ENCODE measurements at places on chromosomes 7 and 10.

- no peak for DNase-seq
Observed at GRCh38 chr7:105512415-105512814, 9.7 kb downstream of the PUS7 start.

DNA sequence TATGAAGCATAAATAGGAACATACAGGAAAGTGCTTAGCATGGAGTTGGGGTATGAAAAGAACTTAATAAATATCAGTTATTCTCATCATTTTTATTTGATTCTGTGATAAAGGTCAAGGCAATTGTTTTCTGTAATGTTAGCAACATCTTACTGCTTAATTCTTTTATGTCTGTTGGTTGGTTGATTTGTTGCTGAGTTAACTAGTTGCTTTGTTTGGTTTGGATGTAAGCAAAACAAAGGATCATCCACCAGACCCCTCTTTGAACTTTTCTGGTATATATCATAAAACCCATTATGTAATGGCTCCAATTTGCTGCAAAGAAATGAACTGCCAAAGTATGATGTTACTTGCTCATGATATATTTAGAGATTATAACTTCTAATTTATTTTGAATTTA is 44.5 kb downstream of the CH25H start:
- no peak for DNase-seq

GRCh38 chr10:13803566-13804554 is 217.1 kb downstream of the PRPF18 start:
- DNase-seq, result peak; percentile 72

GRCh38 chr7:2813350-2814185 is 30.5 kb downstream of the GNA12 start:
- DNase-seq, result no peak

DNA sequence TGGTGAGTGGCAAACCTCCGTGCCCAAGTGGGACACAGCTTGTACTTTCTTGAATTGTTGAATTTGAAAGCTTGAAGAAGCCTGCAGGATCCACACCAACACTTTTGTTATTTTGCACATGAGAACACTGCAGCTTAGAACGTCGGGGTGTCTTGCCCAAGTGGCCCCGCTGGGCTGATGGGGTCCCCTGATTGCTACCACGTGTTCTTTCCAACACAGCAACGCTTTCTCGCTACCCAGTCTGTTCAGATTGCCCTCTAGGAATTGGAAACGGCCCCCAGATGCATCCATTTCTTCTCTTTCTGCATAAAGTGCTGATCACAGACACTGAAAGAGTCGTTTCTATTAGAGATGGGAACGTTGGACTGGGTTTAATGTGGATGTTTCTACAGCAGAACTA is 268.5 kb downstream of the ADARB2 start:
- DNase-seq, result no peak

- no peak for DNase-seq
Observed at GRCh38 chr10:126955934-126956711, 50.9 kb downstream of the DOCK1 start.

DNA sequence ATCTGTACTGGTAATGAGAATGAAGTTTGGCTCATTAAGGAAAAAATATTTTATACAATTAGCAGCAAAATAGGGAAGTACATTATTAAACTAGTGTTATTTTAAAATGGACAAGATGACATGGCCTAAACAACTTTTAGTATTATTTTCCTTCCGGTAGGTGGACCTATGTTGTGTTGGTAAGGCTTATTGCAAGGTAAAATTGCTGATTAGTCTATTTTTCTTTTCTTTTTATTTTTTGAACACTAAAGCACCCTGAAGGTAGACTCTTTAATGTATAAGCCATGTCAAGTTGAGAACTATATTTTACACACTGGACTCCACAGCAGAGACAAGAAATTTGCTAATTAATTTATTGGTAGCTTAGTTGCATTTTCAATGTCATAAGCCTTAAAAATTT is 239.5 kb upstream of the POT1 start:
- no peak for DNase-seq

- no peak for DNase-seq
Observed at GRCh38 chr7:142808461-142808801, 37.7 kb downstream of the PRSS2 start.

DNA sequence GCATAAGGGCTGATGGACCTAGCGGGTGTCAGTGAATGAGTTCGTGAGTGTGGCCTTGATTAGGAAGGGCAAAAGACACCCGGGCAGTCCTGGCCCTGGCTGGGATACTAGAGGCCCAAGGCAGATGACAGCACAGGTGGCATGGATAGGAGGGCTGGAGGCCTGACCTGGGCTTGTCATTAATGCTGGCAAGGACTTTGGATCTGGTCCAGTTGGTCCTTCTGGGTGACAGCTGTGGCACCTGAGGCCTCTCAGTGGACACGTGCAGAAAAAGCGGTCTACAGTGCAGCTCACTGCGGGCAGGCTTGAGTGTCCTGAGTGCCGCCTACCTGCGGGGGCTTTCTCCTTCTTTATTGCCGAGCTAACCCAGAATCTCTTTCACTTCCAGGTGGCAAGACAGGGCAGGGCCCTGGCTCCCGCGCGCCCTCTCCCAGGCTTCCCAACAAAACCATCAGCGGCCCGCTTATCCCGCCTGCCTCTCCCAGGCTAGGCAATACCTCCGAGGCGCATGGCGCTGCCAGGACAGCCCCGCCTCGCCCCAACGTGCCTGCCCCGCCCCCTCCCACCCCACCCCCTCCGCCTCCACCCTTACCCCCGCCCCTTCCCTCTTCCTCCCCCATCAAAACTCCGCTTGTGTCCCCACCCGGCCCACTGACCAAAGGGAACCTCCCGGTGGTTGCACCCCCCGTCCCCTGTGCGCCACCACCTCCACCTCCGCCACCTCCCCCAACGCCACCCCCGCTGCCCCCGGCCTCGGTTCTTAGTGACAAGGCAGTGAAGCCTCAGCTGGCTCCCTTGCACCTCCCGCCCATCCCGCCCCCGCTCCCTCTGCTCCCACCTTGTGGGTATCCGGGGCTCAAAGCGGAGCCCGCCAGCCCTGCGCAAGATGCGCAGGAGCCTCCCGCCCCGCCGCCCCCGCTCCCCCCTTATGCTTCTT is 77.4 kb downstream of the WIPF3 start:
- DNase-seq, result no peak

GRCh38 chr10:112775381-112775780 is 174.7 kb upstream of the TCF7L2 start:
- DNase-seq, result no peak

- no peak for DNase-seq
Observed at GRCh38 chr7:101559586-101559985, 69.5 kb downstream of the MYL10 start.

- DNase-seq, result no peak
Observed at GRCh38 chr7:9939176-9939575, 1034.5 kb upstream of the PHF14 start.

DNA sequence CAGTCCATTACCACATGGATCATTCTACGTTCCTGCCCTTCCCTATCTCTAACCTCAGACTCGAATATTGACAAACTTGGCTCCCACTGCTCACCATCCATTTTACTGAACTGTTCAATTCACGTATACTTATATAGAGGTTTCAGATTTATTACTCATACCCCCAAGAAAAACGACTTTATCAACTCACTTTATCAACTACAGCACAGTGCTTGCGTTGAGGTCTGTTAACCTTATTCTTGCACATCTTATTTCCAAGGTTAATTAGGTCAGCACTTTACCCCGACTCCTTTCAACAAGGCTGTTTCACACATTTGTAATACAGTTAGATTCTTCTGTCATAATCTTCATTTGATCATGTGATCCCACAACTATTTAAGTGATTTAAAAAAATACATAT is 162.3 kb upstream of the AHR start:
- DNase-seq, result no peak

- DNase-seq, result no peak
Observed at GRCh38 chr7:20013536-20013935, 203.6 kb downstream of the MACC1 start.

DNA sequence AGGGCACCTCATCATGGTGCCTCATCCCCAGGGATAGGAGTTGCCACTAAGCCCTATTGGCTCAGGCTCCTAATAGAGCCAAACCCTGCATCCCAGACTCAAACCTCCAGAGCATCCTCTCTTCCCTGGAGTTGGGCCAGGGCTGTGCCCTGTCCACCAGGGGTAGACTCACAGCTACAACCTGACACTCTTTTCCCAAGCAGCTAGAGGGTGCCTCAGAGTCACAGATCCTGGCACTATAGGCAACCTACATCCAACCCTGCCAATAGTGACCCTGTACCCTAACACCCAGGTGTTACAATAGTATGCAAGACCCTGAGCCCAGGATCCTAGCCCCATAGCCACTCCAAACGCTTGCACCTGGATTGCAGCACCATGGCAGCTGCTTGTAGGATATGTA is 64.0 kb upstream of the PLA2G12B start:
- DNase-seq, result no peak

DNA sequence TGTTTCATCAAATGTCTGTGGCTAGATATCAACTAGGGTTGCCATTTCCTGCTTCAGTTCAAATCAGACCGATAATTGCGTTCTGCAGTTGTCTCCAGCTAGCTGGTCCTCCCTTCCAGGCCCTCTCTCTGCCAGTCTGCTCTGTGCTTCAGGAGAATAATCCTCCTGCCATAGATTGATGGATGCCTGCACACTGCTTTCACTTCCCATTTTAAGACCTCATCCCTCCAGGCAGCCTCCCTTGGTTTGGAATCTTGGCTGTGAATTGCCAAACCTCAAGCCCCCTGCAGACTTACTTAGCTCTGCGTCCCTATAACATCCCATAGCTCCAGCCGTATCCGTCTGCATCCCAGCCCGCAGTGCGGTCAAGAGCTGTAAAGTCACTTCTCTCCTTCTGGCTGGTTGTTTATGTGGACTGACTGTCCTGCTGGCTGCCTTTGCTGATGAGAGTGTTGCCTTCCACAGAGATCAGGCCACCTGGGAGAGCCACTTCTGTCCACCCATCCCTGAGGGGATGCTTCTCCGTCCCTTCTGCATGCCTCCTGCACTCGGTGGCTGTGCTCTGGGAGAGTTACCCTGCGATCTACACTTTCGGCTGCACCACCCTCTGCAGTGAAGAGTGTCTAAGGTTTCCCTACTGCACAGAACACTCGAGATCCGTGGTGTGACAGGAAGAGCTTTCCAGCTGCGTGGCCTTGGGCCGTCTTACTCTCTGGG is 22.4 kb upstream of the KLF6 start:
- DNase-seq, result no peak

DNA sequence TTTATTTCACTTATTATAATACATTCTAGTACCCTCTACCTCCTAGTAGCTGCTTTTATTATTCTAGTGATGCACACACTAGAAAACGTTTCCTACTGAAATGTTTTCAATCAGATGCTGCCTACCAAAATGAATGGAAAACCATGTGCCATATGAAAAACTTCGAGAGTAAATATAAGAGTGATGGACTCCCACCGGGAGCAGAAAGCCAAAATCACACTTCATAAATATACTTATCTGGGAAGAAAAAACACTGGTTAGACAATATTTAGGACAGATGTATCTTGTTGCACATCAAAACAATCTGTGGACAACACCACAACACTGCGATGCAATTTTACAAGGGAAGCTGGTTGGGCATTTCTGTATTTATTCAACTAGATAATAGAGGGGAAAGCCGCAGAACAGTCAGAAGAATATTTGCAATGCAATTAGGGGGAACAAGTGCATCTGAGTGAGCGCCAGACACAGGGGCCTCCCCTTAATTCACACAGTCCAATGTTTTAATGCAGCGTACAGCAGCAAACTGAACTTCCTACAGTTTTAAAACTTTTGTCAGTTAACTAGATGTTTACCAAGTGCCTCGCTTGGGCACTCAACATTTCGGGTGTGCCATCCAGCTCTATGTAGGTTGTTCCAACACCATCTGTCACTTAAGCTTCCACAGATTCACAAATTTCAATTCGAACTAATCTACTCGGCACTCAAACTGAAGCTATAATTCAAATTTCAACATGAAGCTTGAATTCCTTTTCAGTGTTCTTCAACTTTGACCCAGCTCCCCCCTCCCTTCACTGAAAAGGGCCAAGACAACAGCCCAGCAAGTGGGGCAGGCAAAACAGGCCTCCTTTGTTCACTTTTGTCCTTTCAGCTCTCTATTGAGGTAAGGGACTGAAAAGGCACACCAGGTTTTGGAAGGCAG is 7.4 kb downstream of the NRCAM start:
- peak; percentile 74 for DNase-seq

DNA sequence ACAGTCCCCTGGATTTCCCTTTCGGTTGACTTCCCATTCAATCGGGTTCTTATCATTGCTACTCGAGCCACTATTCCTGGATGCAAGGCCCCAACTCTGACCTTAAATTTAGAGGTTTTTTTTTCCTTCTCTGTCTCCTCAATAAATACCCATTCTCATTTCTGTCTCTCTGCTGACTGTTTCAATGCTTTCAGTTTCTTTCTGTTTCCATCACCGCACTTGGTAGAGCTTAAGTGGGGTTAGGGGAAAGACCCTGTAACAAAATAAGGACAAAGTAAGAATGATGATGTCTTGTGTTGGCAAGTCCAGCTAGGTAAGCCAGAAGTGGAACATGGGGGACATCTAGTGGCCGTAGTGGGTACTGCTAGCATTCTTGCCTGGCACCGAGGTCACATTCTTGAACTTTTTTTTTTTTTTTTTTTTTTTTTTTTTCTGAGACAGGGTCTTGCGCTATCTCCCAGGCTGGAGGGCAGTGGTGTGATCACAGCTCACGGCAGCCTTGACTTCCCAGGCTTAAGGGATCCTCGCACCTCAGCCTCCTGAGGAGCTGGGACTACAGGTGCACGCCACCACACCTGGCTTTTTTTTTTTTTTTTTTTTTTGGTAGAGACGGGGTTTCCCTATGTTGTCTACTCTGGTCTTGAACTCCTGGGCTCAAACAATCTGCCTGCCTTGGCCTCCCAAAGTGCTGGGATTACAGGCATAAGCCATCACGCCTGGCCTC is 40.3 kb downstream of the ZC3HC1 start:
- peak; percentile 78 for DNase-seq

DNA sequence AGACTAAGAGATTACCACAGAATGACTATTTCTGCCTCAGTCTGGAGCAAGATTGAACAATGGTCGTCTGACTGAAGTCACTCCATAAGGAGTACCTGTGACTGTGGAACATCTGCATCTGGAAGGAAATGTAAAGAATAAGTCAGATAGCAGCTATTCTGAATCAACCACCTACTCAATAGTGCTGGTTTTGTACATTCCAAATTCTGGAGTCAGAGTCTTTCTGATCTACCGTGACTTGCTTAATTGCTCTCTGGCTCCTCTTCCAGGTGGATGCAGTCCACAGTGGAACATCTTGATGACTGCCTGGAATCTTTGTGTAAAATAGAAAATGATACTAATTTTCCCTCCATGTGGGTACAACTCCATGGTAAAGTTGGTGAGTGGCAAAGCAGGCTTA is 156.3 kb upstream of the SEMA3C start:
- DNase-seq, result no peak

DNA sequence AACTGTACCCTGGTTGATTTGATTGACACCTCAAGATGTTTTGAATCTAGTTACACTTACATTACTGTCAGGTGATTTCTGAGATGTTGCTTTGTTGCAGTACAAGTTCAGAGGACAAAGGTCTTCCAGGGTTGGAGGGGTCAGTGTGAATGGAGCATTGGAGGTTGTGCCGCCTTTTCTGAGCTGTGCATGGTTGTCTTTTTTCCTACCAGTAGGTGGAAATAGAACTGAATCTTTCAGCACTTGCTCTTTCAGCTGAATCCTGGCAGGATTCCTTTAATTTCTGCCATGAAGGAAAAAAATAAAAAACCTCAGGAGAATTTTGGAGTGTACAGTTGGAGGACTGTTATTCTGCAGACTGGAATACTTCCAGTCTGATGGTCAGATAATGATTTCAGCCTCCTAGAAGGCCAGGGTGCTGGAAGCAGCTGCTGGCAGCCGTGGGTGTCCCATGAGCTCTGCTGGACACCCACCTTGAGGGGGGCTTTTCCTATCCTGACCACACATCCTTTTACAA is 82.7 kb downstream of the PLCE1 start:
- DNase-seq, result no peak

All from NCI-H1092 (cell line).